ENCODE measurements at places on chromosomes 5 and 9.

GRCh38 chr9:127550282-127550681 lies 61.8 kb upstream of the STXBP1 start:
- no peak for DNase-seq

- no peak for DNase-seq
Observed at GRCh38 chr5:91111473-91112238, 271.5 kb downstream of the ARRDC3 start.

DNA sequence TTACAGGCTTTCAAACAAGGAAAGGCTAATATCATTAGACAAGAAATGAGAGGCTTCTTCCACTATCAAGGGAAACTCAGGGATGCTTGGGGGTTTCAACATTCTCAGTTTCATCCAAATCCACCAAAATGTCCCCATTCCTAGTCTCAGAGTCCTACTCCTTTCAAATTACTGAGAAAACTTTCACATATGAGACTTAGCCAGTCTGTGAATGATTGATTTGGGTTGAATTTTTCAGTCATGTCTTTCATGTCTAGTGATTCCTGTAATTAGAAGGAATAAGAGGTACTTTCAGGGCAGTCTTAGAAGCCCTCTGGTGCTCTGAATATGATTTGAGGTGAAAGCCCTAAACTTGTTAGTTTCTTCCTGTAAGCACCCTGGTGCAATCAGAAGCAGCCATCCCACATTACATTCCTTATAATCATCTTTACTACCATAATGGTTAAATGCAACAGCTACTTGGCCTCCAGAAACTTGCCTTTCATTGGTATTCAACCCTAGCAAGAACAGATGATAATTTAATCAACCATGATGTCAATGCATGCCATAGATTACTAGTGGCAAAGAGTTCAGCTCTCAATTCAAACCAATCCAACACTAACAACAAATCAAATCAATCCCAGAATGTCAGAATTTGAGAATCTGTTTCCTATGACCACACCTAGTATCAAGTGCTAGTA lies 50.7 kb upstream of the RIC1 start:
- DNase-seq: no peak

GRCh38 chr9:36924071-36924470 lies 110.0 kb downstream of the PAX5 start:
- no peak for DNase-seq

GRCh38 chr9:37229455-37229854 lies 109.1 kb downstream of the ZCCHC7 start:
- no peak for DNase-seq

- no peak for DNase-seq
Observed at GRCh38 chr9:129669141-129669718, 3.8 kb downstream of the PRRX2 start.

- no peak for DNase-seq
Observed at GRCh38 chr5:120241400-120241799, 222.7 kb upstream of the PRR16 start.

GRCh38 chr5:127959152-127959764 lies 124.3 kb upstream of the SLC12A2 start:
- no peak for DNase-seq

GRCh38 chr5:41815663-41816229 lies 54.5 kb downstream of the OXCT1 start:
- DNase-seq: no peak

DNA sequence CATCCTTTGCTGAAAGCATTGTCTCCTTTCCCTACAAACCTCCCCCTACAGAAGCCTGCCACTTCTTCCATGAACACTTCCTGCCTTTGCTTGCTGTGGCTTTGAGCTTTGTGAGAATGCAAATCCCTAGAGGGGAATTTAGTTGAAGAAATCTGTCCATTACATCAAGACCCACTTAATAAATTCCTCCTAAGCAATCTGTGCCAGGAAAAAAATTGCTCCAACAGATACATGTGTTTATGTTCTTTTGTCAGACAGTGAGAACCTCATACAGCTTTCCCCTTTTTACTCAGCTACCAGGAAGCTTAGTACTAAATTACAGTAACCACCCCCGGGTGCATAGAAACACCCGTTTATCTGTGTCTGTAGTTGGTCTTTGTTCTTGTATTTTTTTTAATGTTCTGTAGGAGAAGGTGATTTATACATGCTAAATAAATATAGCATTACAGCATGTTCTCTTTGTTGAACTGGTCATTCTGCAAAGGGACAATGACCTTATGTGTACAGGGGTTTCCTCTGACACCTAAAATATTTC lies 43.9 kb downstream of the SH3TC2 start:
- no peak for DNase-seq

DNA sequence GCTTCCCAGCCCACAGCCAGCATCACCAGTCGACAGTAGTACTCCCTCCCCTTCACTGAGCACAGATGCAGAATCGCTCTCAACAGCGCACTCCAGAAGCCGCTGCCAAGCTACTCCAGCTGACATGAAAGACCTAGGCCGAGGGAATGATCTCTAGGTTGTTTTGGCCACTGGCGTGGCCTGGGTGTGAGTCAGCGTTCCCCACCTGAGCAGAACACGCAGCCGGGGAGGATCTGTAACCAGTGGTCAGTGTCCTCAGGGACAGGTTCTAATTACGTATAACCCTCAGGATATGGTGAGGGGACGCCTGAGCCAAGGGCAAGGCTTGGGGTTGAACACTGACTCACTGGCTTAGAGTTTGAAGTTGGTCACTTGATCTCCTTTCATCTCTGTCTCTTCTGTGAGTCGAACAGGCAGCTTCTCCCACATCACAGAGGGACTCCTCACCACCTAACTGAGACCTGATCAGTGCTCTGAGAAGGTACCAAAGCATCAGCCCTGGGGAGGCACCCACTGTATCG lies 76.9 kb upstream of the IL17B start:
- no peak for DNase-seq

DNA sequence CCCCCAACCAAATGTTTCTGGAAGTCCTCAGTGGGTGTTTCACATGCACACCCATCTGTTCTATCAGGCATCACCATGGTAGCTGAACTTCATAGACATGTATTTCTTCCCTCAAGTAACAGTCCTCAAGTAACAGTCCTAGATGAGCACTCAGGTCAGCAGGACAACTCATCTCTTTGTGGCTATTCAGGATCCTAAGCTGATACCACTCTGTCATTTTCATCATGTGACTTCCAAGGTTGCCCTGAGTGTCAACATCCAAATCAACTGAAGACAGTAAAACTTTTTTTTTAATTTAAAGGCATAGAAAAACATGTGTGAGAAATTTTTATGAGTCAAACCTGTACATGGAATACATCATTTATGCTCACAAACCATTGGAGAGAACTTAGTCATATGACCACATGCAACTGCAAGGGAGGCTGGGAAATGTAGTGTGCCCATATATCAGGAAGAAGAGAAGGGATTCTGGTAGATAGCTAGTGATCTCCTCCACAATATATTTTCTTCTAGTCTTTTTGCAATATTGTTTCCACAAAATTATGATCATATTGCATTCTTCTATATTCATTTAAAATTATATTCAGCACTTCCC lies 64.2 kb upstream of the FST start:
- DNase-seq: no peak

DNA sequence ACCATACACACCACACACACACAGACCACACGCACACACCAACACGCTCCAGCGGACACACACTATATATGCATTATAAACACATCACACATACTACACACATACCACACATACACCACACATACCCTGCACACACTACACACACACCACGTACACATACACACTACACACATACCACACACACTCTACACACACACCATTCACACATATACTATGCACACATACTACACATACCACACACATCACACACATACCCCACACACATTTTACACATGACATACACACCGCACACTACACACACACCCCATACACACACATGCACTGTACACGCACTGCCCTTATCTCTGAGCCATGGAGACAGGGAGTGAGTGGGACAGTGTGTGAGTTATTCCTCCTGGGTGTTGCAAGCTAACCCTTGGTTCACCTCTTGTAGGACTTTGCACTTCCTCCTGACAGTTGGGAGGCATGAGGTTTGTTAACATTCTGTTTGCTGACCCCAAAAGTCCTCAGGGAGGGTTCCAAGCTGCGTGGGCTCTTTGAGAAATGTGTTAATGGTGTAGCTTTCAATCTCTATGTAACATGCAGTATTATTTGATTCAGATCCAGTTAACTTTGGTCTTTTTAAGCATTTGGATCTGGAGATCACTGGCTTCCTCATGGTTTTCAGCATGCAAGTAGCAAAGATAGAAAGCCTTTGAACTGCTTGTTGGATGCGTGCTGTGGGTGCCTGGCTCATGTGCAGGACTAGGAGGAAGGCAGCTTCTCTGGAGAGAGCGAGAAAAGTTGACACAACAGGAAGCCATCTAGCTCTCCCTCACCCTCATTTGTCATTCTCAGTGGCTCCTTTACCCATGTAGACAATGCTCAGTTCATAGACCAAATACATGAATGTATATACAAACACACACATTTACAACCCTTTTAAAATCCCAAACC lies 13.7 kb downstream of the IL31RA start:
- no peak for DNase-seq

- no peak for DNase-seq
Observed at GRCh38 chr5:56037531-56038010, 42.8 kb upstream of the IL6ST start.

DNA sequence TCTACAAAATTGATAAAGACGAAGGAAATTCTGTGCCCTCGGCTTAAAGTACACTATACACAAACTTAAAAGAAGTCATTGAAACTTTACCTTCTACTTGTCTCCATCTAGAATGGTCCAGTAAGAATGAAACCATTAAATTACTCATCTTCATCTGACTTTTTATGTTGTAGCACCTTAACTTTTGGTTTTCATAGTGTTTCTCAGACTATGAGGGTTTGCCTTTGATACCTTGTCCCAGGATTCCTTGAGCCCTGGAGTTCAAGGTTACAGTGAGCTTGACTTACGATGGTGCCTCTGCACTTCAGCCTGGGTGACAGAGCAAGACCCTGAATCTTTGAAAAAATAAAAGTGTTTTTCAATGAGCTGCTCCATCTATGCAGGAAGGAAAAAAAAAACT lies 132.2 kb downstream of the CDC42SE2 start:
- DNase-seq: no peak

- DNase-seq: no peak
Observed at GRCh38 chr5:51381761-51382474, 1.3 kb upstream of the ISL1 start.

DNA sequence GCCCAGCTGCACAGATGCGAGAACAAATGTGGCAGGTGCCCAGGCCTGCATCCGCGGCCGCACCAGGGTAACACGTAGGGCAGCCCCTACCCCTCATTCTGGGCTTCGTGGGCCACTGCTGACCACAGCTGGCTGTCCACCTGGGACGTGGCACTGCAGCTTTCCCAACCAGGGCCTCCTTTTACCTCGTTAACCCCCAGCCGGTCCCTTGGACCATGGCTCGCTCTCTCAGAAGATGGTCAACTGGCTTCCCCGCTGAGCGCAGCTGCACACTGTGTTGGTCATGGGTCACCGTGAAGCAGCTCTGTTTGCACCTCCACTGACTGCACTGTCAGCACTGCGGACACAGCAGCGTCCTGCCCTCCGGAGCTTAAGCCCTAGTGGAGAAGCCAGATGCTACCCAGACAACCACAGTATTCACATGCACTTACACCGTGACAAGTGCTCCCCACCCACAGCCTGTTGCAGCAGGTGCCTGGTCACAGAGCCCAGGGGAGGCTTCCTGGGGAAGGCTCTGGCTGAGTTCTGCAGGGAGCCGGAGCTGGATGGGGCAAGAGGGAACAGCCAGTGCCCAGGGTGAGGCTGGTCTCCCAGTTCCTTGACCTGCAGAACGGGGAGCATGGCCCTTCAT lies 10.5 kb upstream of the PLEKHG4B start:
- no peak for DNase-seq

DNA sequence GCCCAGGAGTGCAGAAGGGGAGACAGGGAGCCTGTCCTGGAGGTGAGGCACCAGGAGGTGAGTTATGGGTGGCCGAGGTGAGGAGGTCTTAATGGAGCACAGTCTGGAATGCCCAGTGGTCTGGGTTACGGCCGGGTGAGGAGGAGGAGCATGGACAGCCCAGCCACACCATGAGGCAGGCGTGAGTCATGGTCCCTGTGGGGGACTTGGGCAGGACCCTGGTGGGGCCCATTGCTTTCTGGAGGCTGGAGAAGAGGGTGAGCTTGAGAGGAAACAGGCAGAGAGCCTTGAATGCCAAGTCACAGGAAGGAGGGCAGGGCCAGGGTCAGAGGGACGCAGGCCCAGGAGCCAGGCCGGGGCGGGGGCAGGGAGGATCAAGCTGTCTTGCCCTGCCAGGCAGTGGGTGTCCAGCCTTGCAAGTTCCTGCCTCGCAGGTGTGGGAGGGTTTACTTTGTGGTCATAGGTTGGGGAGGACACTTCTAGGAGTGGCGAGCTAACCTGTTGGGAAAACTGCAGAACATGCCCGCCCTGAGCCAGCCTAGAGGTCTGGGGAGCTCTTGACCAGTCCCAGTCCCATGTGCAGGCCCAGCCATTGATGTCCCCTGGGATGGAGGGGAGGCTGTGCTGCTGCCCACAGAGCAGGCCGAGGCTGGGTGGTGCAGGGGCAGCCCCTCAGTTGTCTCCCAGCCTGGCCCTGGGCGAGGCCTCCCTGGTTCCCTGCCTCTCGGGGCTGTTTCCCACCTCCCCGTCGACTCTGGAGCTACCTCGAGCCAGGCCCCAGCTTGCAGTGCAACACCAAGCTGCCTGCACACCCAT lies 2.8 kb downstream of the CACNA1B start:
- no peak for DNase-seq

DNA sequence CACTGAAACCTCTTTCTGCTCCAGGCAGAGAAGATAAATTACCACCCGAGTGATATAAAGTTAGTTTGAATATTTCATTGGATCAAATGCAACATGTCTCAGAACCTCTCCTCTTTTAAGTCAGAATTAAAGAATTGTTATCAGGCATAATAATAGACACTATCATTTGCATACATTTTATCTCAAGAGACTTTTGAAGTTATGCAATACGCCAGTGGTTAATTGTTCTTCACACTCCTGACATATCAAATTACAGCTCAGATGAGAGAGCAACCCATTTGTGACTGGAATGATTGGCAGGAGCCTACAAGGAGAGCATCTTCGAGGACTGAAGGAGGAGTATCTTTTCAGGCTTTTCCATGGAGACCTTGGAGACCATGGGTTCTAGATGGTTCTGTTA lies 452.2 kb downstream of the KDM4C start:
- DNase-seq: no peak

GRCh38 chr5:111254613-111255012 lies 30.4 kb downstream of the CAMK4 start:
- DNase-seq: peak; percentile 46

DNA sequence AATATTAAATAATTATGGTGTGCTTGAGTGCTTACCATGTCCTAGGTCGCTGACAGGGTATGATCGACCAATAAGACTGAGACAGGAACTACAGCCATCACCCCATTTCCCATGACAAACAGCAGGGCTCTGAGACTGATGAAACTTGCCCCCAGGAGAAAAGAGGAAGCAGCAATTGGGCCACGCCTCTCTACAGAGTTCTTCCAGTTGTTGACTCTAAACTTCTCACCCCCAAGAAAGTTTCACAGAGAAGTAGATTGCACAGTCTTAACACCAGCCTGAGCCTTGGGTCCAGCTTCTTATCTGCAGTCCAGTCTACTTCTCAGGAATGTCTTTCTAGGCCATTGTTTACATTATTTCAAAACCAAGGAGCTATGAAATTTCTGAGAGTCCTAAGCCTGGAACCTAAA lies 182.2 kb upstream of the ANKRD55 start:
- DNase-seq: no peak
